ENCODE measurements at places on chromosomes 7 and 10.

- no peak for DNase-seq
Measured at GRCh38 chr7:109967406-109967805, 1123.5 kb upstream of the LRRN3 start.

DNA sequence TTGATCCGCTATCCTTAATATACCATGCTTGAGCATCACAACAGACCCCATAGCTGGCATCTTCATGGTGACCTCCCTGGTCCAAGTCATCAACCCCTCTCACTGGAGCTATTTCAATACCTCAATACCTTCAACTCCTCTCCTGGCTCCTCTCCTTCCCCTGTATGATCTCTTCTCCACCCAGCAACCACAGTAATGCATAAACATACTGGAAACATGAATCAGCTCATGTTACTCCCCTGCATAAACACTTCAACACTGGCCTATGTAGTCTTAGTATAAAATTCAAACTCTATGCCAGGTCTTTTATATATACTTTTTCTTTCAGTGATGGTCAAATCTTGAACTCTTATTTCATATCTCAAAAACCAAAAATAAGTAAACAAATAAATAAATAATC lies 31.8 kb upstream of the TMEM273 start:
- DNase-seq: peak; percentile 62

GRCh38 chr10:99233000-99233688 lies 2.5 kb downstream of the HPSE2 start:
- DNase-seq: no peak

DNA sequence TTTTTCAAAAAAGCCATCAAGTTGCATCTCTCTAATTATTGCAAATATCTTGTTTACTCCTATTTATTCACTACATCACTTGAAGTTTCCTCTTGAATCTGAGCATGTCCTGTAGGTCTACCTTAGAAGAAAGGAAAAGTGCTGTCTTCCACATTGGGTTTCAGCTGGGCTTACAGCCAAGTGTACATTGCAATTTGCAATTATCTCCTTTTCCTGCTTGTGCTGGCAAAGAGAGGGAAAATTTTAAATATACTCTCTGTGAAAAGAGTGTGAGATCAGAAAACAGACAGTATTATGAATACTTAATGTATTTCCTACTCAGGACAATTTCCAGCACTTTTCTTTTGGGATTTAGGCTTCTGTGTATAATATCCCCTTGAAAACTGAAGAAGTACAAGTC lies 839.7 kb downstream of the CNTNAP2 start:
- no peak for DNase-seq

DNA sequence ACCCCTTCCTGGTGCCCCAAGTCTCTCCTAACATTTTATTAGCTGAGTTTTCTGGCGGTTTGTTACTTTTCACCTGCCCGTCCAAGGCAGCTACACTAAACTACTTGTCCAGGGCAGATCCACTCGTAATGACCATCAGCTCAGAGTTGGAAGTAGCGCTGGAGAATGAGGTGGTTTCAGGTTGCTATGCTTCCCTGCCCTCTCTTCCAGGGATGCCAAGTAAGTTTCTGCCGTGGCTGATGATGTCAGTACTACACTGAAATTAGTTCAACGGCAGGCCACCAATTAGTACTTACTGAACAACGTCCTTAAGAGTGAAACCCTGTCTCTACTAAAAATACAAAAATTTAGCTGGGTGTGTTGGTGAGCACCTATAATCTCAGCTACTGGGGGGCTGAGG lies 55.2 kb downstream of the DIP2C start:
- DNase-seq: no peak

- no peak for DNase-seq
Measured at GRCh38 chr7:102412548-102412947, 16.4 kb downstream of the PRKRIP1 start.

- DNase-seq: no peak
Measured at GRCh38 chr7:157845203-157845835, 508.5 kb downstream of the DNAJB6 start.

- DNase-seq: no peak
Measured at GRCh38 chr10:131098416-131098952, 213.0 kb downstream of the TCERG1L start.

DNA sequence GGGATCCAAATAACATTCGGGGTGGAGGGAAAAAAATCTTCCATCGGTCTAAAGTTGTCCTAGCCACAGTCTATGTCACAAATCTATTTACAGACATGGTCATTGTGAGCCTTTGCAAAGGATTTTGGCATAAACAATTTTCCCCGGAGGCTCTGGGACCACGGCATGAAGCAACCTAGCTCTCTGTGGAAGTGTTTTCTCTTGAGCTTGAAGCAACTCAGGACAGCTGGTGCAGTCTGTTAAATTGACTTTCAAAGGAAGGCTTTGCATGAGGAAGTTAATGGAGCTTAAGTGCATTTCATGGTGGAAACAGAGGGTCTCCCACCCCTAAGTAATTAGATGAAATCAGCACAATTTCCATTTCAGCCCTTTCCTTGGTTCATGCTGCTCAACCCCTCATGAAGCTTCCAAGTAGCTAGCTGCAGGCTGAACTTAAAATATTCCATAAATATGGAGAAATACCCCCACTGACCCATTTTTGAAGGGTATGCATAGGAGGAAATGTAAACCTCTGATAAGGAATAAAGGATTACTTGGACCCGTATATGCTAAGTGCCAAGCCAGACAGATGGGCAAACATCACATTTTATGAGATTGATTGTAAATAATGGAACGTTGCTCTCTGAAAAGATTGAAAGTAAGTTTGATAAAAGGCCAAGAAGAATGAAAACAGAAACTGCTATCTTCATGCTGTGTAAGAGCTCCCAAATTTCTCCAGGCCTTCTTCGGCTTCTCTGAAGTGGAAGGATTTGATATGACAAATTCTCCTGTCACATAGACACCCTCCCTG lies 39.9 kb downstream of the CCDC3 start:
- DNase-seq: no peak

DNA sequence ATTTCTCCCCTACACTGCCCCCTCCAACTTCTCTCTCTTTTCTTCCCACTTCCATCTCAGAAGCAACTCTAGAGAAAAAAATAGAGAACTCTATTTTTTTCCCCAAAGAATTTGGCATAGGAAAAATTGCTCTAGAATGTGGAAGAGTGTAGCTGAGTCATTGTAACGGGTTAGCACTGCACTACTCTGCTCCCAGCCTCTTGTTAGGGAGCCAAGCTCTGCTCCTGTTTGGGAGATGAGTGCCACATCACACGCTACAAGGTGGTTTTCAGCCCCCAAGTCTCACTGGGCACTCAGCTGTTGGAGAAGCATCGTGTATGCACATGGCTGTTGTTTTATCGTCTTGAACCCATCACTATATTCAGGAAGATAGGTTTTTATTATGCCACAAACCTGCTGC lies 136.4 kb downstream of the BMPER start:
- DNase-seq: peak; percentile 52

DNA sequence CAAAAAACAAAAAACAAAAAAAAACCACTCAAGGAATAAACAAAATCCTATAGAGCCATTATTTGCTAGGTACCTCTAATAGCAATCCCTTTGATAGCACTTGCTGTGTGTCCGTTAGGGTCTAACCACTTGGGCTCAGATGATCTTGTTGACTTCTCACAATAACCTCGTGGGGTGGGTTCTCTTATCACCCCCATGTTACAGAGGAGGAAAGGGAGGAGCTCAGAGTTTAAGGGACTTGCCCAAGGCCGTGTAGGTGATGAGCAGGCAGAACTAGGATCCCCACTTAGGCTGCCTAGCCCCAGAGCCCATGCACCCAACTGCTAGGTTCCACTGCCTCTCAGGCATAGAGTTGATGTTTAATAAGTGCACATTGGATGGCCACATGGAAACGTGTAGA lies 131.1 kb downstream of the CAMK1D start:
- no peak for DNase-seq

Data from fibroblast of upper back skin (primary cell).